Fibroblast of skin of back (primary cell): ENCODE measurements at places on chromosomes 6 and 20.

- DNase-seq = no peak
These were observed 82.5 kb upstream of the OGFRL1 start for GRCh38 chr6:71206089-71206488.

DNA sequence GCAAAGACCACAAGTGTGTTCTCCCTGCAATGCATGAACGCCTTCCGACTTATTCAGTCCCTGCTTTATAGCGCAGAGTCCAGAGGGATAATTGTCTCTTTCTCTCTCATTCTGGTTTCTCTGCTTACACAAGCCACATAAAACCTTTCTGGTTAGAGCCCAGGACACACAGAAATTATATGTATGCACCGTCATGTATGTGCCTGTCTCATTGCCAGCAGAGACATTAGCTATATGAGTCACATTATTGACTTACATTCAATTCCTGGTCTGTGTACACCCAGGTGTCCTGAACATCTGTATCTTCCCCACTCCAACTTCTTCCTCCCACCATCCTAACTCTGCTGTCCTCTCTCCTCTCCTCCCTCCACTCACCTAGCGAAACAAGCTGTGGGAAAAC is 44.0 kb downstream of the LRFN2 start:
- no peak for DNase-seq

- DNase-seq = no peak
These were observed 228.4 kb downstream of the LRFN2 start for GRCh38 chr6:40358473-40359460.

DNA sequence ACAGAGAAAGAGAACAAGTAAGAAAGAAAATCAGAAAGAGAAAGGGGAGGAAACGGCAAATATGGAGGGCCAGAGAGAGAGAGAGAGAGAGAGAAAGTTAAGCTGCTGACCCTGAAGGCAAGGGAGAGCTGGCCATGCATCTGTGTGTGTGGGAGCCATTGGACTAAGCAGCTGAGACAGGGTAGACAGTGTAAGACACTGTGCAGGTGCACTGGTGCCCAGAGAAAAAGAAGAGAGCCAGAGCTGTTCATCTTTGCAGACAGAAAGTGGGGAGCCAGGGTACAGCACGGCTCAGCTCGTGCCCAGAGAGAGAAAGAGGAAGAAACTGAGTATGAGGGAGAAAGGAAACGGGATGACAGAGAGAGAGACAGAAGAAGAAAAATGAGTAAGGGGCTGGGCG is 24.2 kb upstream of the ZNF318 start:
- DNase-seq = no peak

- no peak for DNase-seq
These were observed 73.1 kb upstream of the QKI start for GRCh38 chr6:163341224-163342061.
